ENCODE measurements at places on chromosomes 3 and 15.

DNA sequence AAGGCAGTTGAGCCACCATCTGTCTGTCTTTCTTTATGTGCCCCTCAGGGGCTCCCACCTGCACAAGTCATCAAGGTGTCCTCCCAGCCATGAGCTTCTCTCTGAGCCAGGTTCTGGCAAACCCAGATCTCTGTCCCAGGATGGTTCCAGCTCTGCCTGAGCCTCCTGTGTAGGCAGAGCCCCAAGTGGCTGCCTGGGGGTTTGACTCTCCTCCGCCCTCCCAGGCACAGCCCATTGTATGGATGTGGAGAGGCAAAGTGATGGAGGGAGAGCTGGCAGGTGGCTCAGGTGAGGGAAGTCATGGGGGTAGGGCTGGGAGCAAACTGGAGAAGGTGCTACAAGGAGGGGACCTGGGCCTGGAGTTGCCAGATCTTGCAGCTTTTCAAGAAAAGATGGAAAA, 56.9 kb downstream of the GRIP2 start:
- DNase-seq = no peak

- DNase-seq = no peak
These were observed 28.0 kb upstream of the TMOD3 start for GRCh38 chr15:51801391-51801835.

DNA sequence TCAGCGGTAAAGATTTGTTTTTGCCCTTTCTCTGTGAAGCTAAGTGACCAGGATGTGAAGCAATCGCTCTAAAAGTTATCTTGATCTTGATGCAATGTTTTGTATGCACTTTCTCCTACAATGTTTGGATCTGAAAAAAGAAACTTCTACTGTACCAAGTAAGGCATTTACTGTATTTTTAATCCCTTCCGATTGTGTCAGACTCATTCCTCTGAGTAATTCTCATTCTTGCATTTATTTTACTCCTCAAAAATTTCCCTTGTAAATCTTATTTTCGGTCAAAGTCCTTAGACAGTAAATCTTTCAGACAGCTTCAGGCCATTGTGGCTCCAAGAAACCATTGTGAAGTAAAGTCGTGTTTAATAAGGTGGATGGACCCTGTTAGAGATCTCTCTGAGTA, 141.9 kb downstream of the TP63 start:
- no peak for DNase-seq

GRCh38 chr15:67579164-67579563, 36.7 kb downstream of the MAP2K5 start:
- DNase-seq = no peak

DNA sequence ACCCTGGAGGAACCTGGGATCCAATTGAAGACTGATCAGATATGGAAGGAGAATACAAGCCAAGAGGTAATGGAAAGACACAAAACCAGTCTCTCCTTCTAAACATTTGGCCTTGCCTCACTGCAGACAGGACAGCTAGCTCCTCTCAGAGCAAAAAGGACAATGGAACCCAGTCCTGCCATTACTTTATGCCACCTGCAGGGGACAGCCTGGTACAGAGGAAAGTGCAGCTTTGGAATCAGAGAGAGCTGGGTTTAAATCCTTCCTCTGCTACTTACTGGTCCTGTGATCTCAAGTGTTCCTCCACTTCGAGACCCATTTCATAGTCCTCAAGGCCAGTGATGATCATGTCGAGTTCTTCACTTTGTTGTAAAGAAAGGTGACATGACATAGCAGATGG, 159.4 kb upstream of the SMAD3 start:
- no peak for DNase-seq

DNA sequence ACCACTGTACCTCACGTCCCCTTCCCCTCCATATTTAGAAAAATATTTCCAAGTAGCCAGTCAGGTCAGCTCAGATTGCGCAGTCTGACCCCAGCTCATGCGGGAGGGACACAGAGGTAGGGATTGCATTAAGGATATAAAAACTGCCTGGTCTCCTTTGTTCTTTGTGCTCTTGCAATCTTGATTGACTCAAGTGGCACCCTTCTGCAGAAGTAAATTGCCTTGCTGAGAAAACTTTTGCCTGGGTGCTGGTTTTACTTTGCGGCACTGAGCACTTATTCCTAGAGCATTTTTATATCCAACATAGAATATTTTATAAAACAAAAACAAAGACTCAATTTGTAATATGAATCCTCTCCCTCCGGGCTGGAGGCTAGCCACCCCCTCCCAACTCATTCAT, 54.8 kb downstream of the BTD start:
- DNase-seq = no peak

DNA sequence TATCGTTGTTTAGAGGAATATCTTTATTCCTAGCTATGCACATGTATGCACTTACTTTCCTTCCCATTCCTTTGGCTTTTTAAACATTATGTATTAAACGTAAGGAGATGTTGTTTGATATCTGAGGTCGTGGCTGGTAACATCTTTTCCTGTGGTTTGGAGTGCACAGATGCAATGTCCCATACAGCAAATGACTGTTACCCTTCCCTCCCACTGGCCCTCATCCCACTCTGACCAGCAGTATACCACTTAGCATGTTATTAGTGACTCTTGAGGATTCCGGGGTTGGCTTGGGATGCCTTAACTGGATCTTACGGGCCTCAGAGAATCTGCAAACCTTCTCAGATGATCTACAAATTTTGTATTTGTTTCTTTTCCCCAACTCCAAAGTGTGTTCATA, 34.5 kb downstream of the TGFBR2 start:
- DNase-seq = no peak

- no peak for DNase-seq
These were observed 97.4 kb downstream of the LRIG1 start for GRCh38 chr3:66403323-66403990.

DNA sequence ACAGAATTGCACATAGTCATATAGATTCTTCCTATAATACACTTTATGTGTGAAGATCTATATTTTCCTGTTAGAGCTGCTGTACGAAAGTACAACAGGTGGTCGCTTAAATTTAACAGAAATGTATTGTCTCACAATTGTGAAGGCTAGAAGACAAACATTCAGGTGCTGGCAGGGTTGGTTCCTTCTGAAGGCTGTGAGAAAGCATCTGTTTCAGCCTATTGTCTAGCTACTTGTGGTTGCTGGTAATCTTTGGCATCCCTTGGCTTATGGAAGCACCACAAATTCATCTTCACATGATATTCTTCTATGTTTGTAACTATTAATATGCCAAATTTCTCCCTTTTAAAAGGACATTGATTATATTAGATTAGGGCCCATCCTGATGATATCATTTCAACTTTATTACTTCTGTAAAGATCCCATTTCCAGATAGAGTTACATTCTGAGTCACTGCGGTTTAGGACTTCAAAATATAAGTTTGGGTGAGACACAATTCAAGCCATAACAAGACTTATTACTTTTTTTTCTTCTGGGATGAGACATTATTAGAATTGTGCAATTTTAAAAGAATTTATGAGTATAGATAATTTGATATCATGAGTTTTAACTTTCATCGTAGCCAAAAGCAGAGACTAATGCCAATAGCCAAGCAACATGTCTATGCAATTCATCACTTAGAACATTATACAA, 248.1 kb upstream of the BCHE start:
- no peak for DNase-seq

- no peak for DNase-seq
These were observed 25.1 kb upstream of the GADL1 start for GRCh38 chr3:30919564-30919963.

DNA sequence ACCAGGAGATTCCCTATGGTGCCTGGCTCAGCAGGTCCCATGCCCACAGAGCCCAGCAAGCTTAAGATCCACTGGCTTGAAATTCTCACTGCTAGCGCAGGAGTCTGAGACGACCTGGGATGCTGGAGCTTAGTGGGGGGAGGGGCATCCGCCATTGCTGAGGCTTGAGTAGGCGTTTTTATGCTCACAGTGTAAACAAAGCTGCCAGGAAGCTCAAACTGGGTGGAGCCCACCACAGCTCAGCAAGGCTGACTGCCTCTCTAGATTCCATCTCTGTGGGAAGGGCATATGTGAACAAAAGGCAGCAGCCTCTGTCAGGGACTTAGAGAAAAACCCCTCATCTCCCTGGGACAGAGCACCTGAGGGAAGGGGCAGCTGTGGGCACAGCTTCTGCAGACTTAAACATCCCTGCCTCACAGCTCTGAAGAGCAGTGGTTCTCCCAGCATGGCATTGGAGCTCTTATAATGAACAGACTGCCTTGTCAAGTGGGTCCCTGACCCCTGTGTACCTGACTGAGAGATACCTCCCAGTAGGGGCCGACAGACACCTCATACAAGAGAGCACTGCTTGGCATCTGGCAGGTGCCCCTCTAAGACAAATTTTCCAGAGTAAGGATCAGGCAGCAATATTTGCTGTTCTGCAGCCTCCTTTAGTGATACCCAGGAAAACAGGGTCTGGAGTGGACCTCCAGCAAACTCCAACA, 231.5 kb upstream of the SETMAR start:
- no peak for DNase-seq

GRCh38 chr3:170730071-170730812, 139.8 kb downstream of the RPL22L1 start:
- no peak for DNase-seq

GRCh38 chr15:100663086-100663914, 60.9 kb downstream of the ASB7 start:
- no peak for DNase-seq

GRCh38 chr3:134535186-134535970, 49.5 kb downstream of the CEP63 start:
- DNase-seq = no peak

DNA sequence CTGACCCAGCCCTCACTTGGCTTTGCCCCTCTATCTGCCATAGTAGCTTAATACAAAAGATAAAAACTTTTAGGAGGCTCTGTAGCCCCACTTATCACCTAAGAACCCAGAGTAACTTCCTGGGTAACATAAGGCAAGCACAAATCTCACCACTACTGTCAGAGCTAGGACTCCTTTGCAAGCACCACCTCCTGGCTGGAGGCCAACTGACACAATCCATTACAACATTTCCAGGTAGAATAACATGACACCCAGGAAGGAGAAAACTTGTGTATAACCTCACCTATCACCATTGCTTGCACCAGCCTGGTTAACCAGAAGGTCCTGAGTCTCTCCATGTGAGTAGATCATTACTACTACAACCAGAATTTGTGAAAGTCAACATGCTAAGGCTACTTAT, 230.0 kb downstream of the TUSC7 start:
- no peak for DNase-seq

- DNase-seq = no peak
These were observed 1311.9 kb downstream of the ROBO1 start for GRCh38 chr3:78455712-78456433.

DNA sequence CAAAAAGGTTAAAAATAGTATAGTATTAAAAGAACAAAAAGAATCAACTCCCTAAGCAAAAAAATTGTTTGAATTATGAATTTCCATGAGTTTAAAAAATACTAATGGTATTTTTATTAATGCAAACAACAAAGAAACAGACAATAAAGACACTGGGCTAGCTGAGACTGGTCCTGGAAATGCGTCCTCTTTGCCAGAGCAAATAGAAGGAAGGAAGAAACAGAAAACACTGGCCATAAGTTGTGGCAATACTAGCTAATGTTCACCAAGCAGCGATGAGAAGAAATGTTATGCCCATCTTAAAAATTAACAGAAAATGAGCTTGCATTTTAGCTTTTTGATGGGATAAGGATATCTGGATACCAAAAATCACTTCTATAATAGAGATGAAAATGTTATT, 88.6 kb downstream of the TBL1XR1 start:
- DNase-seq = no peak

- DNase-seq = no peak
These were observed 204.4 kb downstream of the FAM43A start for GRCh38 chr3:194890091-194890490.

GRCh38 chr3:71304247-71304646, 279.3 kb downstream of the FOXP1 start:
- no peak for DNase-seq

DNA sequence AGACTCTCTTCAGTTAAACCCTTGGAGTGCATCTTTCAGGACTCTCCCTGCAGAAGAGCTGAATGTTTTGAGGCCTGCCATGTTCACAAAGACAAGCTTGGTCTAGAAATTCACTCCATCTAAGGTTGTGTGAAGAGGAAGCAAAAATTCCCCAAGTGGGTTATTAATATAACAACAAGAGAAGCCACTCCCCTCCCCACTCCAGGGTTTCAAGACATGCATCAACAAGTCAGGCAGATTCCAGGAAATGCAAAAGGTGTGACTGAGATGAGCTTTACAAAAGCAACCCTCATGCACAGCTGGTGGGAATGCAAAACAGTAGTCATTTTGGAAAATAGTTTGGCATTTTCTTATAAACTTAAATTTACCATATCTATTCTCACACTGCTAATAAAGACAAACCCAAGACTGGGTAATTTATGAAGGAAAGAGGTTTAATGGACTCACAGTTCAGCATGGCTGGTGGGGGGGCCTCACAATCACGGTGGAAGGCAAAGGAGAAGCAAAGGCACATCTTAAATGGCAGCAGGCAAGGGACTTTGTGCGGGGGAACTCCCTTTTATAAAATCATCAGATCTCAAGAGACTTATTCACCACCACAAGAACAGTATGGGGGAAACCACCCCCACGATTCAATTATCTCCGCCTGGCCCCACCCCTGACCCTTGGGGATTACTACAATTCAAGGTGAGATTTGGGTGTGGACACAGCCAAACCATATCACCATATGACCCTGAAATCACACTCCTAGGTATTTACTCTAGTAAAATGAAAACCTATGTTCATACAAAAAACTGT, 31.3 kb downstream of the TARS3 start:
- no peak for DNase-seq

GRCh38 chr15:101318147-101318819, 23.2 kb upstream of the SNRPA1 start:
- no peak for DNase-seq

GRCh38 chr3:172002512-172003078, 36.8 kb upstream of the FNDC3B start:
- no peak for DNase-seq

DNA sequence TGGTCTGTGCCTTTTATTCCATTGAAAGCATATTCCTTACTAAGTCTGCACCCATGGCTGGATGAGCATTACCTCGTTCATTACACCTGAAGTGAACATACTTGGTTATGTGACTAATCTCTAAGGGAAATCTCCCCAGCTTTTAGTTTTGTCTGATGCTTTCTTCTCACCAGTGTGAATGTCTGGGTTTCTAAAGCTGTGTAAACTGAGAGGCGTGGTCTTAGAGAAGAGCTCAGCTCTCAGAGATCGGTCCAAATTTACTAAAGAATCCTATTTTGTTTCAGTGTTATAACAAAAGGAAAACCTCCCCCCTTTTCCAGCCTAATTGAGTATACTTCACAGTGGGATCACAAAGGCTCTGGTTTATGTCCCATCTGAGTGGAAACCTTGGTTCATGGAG, 352.3 kb downstream of the PTPRG start:
- DNase-seq = no peak

DNA sequence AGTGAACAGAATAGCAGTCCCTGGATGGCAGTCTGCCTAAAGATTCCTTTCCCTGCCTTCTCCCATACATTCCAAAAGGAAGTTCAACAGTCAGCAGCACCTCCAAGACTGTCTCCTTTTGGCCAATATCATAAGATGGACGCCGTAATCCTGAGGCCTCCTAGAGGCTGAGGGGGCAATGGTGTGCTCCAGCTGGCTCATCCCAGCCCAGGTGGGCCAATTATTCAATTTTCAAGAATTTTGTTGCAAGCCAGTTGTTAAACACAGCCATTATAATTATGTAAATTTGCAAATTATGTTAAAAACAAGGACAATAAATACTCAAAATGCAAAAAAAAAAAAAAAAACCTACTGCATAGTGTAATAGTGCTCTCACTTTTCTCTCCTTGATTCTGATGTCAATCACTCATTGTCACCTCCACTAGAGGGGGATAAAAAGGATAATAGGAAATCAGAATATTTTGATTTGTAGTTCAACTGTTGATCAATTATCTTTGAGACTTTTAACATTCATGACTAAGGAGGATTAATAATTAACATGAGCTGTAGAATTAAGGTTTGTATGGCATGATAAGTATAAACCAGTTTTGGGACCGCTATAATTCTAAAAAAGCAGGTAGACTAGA, 40.1 kb downstream of the PPARG start:
- no peak for DNase-seq

Data from stimulated activated CD4-positive, alpha-beta T cell treated with anti-CD3 and anti-CD28 coated beads, TNF-alpha, amount 100 ng/mL, for 1 hour (primary cell).